ENCODE measurements at places on chromosomes 5 and 9.

- no peak for DNase-seq
Observed at GRCh38 chr9:136190237-136190601, 14.7 kb downstream of the LHX3 start.

DNA sequence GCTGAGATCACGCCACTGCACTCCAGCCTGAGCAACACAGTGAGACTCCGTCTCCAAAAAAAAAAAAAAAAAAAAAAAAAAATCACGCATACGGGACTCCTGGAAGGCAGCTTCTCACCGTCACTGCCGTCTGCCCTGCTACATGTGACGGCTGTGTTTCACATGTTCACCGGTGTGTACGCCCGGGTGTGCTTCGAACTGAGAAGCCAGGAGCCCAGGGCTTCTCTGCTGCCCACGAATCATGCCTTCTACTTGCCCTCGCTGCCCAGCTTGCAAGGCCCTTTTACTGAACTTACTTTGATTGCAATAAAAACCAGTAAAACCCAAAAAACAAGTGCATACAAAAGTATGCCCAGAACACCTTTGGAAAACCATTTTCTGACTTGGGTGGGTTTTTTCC lies 5.8 kb upstream of the NKD2 start:
- DNase-seq, result no peak

- no peak for DNase-seq
Observed at GRCh38 chr5:83639911-83640310, 80.7 kb downstream of the HAPLN1 start.

GRCh38 chr9:81108391-81108790 lies 581.0 kb downstream of the TLE1 start:
- DNase-seq, result no peak

GRCh38 chr9:33894316-33894715 lies 77.4 kb downstream of the UBE2R2 start:
- no peak for DNase-seq

- DNase-seq, result no peak
Observed at GRCh38 chr5:168023191-168023590, 268.3 kb upstream of the WWC1 start.

DNA sequence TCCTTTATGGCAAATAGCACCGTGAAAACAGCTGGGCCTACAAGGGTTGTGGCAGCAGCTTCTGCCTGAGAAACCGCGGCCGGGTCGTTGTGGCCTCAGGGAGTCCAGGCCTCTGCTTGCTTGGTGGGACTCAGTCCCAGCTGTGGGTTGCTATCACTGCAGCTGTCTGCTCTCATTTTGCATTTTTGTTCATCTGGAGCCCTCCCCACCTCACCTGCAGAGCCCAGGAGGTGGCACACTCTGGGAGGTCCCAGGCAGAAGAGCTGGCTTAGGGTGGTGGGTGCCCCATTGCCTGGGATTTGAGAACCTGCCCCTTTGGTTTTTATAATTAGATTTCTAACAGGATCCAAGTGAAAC lies 138.4 kb downstream of the GADD45G start:
- DNase-seq, result no peak

DNA sequence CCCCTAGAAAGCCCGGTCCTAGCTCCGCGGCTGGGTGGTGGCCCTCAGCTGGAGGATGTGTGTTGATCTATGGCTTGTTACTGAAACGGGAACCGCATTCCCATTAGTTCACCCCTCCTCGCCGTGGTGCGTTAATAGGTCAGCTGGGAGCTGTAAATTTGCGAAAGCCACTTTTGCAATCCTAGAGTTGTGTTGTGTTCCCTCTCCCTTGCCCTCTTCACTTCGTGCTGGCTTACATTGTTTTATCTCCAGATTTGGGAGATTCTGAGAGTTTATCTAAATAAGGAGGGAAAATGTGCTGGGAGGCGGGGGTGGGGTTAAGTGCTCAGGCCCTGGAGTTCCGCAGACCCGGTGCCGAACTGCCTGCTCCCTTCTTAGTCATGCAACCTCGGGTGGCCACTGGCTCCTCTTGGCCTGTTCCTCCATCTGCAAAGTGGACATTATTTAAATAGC lies 62.8 kb downstream of the HMCN2 start:
- no peak for DNase-seq

All from NCI-H1048 (cell line).